ENCODE measurements at places on chromosomes 5 and 9. TPM values are rescaled to one million over a fixed set of nuclear protein-coding genes. Genes with fewer than 3 reads are reported as not detected.

Gene DBN1
- 69.5 TPM for total RNA-seq

Gene CAMK2A
- not detected for total RNA-seq

- no peaks in the 10 kb centered on the region for H3K4me1 ChIP-seq
- H3K36me3 ChIP-seq, result peaks cover 1% of the 10 kb centered on the region
- no peak overlapping the region for H3K27ac ChIP-seq
- H3K27me3 ChIP-seq, result peaks cover 7% of the 10 kb centered on the region
- no peak overlapping the region for H3K4me3 ChIP-seq
These were observed 318.0 kb downstream of the ADAMTS6 start for GRCh38 chr5:65163698-65164097.

DNA sequence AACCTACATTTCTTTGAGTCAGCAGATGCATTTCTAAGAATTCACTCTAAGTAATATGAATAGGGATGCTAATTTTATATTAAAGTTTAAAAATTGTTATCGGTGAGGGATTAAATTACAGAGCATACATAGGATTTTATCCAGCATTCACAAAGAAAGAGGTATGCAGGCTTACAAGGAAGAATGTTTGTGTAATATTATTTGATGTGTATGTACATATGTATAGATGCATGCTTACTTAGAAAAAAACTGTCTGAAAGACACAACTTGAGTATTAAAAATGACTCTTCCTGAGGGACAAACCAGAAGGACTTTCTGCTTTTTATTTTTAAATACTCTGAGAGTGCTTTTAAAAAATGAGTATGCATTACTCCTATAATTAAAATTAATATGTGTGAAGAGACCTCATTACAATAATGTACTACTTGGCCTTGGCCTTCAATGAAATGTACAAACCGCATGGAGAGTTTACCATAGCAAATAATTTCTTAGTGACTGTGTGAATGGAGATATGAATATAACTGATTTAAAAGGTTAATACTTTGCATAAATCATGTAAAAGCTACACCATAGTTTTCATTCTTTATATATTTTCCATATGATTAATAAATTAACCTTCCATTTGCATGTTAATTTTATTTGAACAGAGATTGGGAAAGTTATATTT lies 77.0 kb downstream of the GDA start:
- H3K4me1 ChIP-seq, result no peaks in the 10 kb centered on the region
- H3K27ac ChIP-seq, result no peak overlapping the region
- H3K36me3 ChIP-seq, result no peaks in the 10 kb centered on the region
- DNase-seq, result no peak
- no peaks in the 10 kb centered on the region for H3K27me3 ChIP-seq
- H3K4me3 ChIP-seq, result no peak overlapping the region
